Breast epithelium (tissue), 4 donors: ENCODE measurements at places on chromosomes 4 and X. TPM values are rescaled to one million over a fixed set of nuclear protein-coding genes. Genes with fewer than 3 reads are reported as not detected.

DNA sequence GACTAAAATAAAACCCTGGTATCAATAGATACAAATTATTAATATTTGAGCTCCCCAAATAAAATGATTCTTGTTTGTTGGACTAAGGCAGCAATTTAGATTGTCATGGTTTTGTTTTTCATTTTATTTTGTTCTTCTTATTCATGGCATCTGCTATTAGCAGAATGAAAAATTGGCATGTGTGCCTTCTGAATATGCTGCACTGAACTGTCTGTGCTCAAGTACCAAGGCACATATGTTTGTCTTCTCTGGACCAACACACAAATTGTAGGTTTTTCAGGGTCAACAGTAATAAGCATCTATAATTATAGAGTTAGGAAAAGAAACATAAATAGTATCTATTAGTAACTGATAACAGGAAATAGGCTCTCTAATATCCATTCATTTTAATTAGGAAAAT is 121.1 kb downstream of the BANK1 start:
- no peak for DNase-seq

- no peak for DNase-seq
Measured at GRCh38 chr4:179478608-179479007, 2036.4 kb upstream of the AGA start.

- DNase-seq: no peak
Measured at GRCh38 chr4:93645120-93645519, 183.4 kb upstream of the ATOH1 start.

DNA sequence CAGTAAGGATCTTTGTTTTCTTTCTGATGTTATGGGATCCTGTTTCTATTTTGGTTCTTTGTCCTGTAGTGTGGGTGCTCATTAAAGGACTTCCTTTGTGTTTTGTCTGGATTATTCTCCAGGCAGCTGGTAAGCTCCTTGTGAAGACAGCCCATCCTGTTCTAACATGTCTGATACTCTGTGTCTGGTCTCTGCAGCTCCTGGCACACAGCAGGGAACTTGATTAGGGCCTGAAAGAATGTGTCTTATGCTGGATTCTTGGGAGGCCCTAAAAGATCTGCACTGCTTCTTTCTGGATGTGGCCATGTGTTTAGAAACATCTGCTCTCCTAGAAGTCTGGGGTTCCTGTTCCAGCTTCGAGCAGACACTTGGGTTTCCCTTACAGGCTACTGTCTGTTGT is 38.1 kb upstream of the ATXN3L start:
- DNase-seq: no peak

DNA sequence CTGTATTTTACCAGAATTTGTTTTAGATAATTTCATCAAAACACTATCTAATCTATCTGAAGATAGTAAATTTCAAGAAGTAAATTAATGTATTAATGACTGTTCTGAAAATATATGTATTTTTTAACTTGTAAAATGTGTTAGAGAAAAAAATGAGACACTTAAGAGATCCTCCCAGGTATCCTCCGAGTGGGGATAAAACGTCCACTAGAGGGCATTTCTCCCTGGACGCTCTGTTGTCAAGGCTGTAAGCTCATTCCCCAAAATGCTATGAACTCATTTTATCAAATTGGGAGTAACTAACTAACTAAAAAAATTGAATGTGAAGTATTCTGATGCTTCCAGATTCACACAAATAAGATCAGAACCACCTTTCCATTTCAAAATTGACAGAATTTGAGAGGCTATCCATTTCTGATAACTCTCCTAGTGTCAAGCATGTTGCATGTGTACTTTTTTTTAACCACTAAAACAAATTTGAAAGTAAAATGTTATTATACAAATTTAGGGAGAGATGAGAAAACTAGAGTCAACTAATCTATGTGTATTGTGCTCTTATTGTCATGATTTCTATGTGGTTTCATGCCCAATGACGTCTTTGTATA is 337.3 kb upstream of the HS3ST1 start:
- no peak for DNase-seq

- DNase-seq: no peak
Measured at GRCh38 chrX:74372272-74372671, 49.0 kb upstream of the SLC16A2 start.

DNA sequence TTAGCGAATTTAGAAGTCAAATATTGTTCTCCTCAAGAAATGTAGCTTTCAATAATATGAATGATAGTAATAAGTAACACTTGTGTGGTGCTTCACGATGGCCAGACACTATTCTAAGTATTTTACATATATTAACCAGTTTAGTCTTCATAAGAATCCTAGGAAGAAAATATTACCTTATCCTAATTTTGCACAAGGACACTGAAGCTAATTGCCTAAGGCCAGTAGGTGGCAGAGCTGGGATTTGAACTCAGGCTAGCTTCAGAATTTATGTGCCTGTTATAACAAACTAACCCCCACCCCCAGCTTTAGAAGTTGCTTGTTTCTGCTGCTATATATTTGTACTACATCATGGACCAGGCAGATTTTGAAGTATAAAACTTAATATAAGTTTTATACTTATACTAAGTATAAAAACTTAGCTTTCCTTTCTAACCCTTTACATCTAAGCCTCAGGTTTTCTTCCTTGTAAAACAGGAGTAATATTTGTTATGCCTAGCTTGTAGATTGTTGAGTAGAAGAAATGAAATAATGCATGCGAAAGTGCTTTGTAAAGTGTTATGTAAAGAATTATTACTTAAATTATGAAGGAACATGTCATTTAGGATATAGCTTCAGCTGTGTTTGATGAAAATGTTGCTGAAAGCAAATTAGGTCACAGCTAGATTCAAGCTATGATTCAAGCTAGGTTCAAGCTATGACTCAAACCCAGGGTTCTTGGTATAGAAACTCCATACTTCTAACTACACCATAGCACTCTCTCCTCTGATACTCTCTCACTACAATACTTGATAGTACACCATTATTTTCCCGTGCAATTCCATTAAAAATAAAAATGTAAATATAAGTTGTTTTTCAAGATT is 4.2 kb upstream of the CDS1 start:
- DNase-seq: no peak

DNA sequence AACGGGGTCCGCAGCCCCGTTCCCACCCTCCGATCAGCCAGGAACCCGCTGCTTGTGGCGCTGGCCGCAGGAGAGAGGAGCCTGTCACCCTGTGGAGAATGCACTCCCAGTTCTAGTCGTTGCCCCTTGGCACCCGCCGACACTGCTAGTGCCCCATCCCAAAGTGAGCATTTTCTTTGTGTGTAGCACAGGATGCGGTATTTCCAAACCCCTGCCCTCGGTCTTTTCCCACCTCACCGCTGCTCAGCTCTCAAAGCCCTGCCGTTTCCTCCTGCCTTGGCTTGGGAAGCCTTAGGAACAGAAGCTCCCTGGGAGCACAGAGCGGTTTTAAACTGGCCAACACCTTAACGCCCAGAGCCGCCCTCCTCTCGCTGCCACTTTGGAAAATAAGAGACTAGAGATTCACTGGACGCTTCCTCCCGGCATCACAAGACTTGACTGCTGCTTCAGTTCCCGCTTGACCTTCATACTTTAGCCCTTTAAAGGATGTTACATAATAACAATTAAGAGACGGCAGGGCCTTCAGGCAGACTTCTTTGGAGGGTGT is 772 bp downstream of the CYP4V2 start:
- no peak for DNase-seq

GRCh38 chrX:21503593-21503992 is 129.4 kb downstream of the CNKSR2 start:
- no peak for DNase-seq

GRCh38 chr4:41061482-41062185 is 152.7 kb downstream of the APBB2 start:
- DNase-seq: no peak

DNA sequence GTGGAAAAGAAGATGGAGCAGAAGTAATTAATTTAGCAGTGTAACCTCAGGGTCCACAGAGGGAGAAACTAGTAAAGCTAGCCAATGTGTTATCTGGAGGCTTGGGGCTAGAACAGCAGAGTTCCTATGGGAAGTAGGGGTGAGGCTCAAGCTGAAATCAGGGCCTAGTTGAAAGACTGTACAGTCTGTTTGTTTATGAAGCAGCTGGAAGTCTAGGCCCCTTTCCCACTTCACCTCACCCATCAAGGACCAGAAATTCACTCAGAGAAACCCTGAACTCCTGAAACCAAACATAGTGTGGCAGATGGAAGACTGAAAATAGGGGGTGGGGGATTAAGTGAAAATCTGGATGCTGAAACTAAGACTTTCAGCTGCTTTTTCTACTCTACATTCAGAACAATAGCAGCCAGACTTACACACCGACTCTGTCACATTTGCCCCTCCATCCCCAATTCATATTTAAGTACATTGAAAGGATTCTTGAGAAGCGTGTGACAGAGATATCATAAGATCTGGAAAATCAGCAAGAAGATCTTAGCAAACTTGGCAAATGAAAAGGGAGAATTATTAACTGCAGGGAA is 32.6 kb upstream of the FAM241A start:
- DNase-seq: no peak

- no peak for DNase-seq
Measured at GRCh38 chrX:113828470-113828869, 755.4 kb upstream of the HTR2C start.

DNA sequence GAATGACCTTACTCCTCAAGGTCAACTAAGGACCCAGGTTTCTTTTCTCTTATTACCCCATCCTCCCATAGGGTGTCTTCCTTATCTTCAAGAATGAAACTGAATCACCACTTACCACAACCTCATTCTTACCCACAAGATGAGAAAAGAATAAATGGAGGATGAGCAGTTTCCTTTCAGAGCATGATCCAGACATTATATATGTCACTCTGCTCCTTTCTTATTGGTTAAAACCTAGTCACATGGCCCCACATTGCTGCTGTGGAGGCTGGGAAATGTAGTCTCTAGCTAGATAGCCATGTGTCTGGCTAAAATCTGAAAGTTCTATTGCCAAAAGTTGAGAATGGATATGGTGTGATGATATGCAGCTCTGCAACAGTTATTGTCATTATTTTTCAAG is 62.4 kb upstream of the RAI2 start:
- DNase-seq: no peak

- DNase-seq: peak; percentile 64
Measured at GRCh38 chr4:121950212-121950679, 1.6 kb downstream of the TRPC3 start.

DNA sequence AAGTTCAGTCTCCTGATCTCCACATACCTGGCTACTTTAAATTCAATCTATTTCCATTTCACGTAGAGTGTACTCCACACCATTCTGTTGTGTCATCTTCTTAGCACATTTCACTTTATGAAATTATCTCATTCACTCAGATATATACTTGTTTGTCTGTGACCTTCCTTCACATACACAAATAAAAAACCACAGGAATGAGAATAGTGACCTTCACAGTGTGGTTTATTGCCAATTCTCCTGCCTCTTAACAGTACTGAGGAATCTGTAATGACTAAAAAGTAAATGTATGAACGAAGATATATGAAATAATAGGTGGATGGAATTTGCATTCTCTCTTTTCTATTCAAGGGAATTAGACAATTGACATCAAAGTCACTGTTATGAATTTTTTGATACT is 183.9 kb upstream of the PCDH7 start:
- DNase-seq: no peak

DNA sequence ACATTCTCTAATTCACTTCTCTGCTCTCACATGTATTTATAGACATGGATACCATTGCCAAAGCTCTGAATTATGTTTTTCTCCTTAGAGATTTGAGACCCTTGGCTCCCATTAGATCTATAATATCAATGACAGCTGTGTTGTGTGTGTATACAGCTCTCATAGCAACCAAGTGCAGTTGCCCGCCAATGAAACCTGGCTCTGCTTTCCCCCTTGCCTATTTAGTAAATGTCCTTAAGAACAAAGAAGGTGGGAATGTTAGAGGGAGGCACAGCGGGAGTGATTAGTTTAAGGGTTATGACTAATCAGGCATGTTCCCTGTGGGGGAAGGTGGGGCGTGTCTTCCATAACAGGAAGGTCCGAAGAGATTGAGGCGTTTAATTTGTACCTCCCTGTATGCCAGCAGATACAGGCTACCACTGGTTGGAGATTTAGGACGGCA is 100.5 kb upstream of the TBC1D9 start:
- peak; percentile 24 for DNase-seq

DNA sequence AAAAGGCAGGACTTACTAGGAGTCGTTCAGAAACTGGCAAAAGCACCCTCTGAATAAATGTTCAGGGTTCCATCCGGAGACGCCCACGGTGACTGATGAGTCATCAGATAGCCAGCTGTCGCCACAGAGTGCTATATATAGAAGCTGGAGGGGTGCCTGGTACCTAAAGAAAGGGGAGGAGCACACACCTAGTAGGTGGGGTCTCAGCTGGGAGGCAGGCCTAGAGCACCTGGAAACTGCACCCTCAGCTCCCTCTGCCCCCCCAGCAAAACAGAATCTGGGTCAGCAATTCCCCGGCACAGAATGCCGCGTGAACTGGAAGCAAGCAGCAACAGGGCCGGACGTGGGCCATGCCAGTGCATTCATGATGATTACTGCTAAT is 242.0 kb downstream of the BCOR start:
- DNase-seq: no peak

DNA sequence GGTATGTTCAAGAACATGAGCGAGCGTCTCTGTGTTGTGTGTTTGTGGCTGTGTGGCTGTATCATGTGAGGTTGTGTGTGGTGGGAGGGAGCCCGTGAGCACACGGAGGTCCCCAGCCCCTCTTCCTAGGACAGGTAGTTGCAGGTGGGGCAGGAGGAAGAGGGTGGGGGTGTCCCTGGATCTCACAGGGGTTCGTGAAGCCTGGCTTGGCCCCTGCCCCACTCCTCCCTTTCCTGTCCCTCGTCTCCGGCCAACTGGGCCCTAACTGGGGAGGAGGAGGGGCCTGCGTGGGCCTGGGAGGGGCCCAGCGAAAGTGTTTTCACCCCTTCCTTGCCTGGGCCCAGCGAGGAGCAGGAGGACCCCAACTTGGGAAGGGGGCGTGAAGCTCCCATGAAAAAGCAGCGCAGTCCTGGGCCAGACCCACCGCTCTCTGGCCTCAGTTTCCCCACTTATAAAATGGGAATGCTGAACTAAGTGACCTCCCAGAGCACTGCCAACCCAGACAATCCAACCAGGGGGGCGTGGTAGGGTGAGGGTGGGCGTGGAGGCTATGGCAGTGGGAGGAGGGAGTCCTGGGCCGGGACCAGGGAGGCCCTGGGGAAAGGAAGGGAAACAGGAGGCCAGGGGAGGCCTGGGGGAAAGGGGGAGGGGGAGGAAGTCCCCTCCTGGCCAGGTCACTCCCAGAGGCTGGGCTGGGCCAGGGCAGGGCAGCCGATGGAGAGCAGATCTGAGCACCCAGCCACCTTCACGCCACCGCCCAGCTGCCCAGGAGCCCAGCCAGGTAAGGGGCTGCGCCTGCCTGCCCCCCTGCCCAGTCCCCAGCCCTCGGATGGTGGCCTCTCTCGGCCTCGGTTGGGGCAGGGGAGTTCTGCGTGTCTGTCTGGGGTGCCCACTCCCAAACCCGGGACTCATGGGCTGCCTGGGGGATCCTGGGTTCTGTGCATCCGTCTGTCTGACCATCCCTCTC is at the start of gene AVPR2:
Gene AVPR2, plus strand, starts transcription at position 683 of the 967 bp plus-strand sequence. CDS start 473 bp downstream, outside the sequence.
- DNase-seq: no peak

PCYT1B gene
- 0.16 TPM for total RNA-seq

TAF7L gene
- 0.32 TPM for total RNA-seq

RNF150 gene
- total RNA-seq: 14.8 TPM

BRCC3 gene
- total RNA-seq: 13.1 TPM

GUCY1B1 gene
- 5.4 TPM for total RNA-seq

GPR34 gene
- 18.0 TPM for total RNA-seq

ZNF674 gene
- total RNA-seq: 7.3 TPM
